ENCODE measurements at places on chromosomes 13 and 19.

DNA sequence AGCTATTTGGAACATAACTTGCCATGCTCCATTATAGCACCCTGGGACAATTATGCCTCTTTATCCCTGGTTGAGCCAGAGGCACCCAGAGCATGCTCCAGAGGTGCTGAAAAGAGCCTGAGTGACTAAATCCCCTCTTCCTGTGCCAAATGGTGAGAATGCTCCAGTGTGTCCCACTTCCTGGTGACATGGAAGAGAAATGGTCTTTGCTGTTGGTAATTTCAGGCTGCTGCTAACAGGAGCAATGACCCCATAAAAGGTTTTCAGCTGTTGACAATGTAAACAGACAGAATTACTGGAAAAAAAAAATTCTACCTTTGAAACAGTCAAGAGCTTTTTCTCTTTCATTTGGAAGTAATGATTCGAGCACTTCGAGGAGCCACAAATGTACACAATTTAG lies 341.8 kb downstream of the FGF9 start:
- DNase-seq: no peak

DNA sequence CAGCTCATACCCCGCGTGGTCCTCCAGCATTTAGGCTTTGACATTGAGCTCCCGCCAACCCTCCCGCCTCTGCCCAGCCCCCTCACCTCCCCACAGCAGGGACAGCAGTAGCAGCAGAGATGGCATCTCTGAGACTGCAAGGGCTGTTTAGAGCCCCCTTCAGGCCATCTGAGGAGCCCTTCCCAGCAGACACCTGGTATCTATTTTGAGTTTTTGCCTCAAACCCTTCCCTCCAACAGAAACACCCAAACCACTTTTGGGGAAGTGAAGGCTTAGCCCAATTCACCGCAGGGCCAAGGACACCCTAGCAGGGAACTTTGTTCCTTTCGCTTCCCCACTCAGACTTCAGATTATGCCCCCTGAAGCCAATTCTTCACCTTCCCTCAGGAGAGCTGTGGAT lies 6.3 kb upstream of the ZNF175 start:
- DNase-seq: no peak

- DNase-seq: no peak
These were observed 40.5 kb upstream of the KCTD15 start for GRCh38 chr19:33756177-33756576.

DNA sequence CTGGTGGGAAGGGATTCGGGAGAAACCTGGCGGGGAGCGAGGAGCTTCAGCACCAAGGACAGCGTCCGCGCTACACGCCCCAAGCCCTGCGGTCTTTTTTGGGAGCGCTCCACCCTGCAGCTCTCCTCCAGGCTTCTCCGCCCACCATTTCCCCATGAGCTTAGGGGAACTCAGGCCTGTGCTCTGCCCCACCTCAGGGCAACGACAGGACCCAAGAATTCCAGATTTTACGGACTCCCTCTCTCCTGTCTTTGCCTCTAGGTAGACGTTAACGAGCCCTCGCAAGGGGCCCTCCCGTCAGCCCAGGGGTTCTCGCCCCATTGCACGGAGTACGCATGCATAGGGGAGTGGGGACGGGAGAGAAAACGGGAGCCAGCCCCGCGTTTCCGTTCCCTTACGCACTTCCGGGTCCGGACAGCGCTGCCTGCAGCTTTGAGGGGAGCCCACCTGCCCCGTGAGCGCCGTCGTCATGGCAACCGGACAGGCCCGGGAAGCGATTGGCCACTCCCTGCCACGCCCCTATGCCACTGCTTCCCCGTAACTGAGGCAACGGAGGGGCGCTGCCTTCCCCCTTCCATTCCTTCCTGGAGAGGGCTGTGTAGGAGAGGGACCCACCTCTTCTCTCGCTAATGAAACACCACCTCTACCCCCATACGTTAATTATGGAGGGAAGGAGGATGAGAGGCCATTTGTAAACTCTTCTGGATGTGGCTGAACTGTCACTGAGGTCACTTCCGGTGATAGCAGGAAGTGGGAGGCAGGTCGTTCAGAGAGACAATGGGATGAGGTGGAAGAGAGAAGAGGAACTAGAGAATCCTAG lies 20.8 kb downstream of the NOVA2 start:
- no peak for DNase-seq

DNA sequence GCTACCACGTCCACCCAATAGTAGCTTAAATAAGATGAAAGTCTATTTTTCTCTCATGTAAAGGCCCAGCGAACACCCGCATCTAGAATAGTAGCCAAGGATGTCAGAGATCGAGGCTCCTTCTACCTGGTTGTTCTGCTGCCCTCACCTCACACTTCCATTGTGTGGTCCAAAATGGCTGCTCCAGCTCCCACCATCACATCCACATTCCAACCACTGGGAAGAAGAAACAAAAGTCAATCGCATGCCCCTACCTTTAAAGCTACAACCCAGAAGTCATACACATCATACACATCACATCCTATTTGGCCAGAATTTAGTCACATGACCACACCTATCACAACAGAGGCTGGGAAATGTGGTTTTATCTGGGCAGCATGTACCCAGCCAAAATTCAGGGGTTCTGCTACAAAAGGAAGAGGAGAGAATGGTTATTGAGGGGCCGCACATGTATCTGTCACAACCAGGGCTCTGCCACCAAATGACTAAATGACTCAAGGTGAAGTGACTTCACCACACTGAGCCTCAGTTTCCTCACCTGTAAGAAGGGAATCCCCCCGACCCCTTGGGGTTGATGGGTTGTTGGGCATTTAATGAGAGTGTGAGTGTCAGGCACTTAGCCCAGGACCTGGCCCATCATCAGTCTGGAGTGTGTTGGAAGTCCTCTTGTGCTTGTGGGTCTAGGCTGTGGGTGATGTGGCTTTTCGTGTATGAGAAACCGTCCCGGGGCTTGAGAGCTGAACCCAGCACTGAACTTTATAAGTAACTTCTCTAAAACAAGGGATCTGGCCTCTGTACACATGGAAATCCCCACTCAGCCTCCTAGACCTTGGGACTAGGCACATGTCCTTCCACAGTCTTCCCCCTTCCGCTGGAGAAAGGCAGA lies 10.2 kb upstream of the CBLC start:
- no peak for DNase-seq
